ENCODE measurements at places on chromosomes 11 and 22.

- DNase-seq: no peak
These were observed 77.8 kb downstream of the CDKN1C start for GRCh38 chr11:2807801-2808241.

DNA sequence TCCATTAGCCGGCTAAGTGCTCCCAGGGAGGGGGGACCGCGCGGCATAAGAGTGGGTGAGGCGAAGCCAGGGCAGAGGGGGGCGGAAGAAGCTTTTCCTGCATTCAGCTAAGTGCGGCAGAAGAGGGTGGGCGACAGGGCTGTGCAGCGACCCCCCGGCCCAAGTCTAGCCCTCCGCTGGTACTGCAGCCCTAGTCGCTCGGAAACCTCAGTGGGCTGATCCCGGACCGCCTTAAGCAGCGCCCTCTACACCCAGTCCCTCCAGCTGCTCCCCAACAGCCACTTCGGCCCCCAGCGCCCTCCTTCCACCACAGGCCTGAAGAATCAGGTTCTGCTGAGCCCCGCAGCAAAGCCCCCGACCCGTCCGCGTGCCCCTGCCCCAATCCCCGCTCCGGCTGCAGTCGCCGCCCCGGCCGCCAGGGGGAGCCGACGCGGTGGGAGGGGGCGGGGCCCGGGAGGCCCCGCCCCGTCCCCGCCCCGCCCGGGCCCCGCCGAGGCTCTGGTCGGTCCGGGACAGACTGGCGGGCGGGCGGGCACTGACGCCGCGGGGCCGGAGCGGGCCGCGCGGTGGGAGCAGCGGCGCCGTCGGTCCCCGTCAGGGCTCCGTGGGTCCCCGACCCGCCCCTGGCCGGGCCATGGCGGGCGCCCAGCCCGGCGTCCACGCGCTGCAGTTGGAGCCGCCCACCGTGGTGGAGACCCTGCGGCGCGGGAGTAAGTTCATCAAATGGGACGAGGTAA lies at the start of gene PLCB3:
PLCB3 (plus strand) TSS at position 515 of the 737 bp plus-strand sequence; CDS start at position 635, 120 bp downstream.
- no peak for DNase-seq

GRCh38 chr11:120839201-120839600 lies 184.7 kb upstream of the TBCEL start:
- DNase-seq: no peak

GRCh38 chr11:3340025-3340424 lies 38.9 kb downstream of the ZNF195 start:
- DNase-seq: no peak

DNA sequence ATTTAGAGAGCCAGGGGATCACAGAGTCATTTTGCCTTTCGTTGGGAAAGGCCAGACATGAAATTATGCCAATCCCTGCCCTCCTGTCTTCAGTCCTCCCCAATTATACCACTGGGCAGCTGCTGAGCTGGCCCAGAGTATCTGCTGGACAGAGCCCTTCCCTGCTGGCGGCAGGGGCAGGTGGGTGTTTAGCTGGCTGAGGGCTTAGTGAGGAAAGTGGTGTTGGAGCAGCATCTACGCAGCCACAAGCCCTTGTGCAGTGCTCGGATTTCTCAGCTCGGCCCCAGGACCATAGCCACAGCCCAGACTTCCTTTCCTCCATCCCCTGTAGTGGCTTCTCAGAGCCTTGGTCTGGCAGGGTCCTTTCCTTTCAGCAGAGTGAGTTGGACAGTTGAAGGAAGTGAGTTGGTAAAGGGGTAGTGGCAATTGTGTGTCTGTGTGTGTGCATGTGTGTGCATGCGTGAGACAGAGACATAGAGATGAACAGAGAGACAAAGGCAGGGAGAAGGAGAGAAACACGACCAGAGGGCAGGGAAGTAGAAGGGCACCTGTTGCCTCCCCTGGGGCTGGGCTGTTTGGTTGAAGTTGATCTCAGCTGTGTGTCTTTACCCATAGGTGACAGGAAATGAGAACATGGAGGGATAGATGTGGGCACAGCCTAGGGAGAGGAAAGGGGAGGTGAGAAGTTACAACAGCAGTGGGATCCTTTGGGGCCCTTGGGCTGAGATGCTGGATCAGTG lies 66.2 kb downstream of the GRIK4 start:
- no peak for DNase-seq

DNA sequence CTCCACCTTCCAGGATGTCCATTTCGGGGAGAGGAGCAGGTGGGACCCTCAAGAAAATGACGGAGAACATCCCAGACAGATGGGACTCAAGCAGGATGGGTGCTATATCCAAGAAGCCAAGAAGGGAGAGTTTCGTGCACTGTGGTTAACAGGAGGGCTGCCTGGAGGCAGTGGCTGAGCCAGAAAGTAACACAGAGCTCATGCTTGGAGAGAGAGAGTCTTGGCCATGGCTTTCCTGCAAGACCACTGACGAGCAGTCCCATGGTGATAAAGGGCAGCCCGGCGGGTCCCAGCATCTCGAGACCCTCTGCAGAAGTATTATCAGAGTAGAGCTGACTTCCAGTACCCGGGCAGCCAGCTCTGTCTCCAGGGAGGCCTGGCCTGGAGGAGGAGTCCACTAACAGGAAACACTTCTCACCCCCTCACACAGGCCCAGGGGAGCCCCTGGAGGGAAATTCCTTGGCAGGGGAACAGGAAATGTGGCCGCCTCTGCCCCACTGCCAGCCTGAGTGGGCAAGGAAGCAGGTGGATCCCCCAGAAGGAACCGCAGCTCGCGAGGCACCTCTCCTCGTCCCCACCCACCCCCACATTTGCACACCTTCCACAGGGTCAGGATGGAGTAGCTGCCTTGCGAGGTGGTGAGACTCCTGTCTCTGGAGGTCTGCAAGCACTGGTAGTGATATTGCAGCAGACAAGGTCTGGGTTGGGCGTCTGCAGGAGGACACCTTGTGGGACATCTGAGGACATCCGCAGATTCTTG lies 32.2 kb downstream of the CYTH4 start:
- DNase-seq: no peak

DNA sequence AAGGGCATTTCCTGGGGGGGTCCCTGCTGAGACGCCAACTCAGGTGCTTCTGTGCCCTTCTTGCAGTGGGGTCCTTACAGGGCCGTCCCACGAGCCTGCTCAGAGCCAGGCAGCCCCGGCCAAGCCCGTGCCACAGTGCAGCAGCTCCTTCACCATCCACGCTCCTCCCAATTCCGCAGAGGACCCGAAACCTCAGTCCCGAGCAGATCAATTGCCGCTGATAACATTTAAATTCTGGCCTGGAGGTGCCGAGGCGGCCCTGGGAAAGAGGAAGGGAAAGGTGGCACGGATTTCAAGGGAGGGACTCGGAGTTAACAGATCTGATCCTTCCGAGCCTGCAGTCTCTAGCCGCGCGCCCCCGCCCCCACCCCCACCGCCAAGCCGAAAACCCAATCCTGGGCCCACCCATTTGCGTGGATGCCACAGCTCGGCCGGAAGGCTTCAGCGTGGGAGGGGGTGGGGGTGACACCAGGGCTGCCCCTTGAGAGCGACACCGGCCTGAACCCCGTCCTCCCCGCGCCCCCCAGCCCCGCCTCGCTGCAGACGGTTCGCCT lies 32.3 kb upstream of the JAM3 start:
- no peak for DNase-seq

- DNase-seq: no peak
These were observed 18.5 kb downstream of the NF2 start for GRCh38 chr22:29621761-29622526.

GRCh38 chr11:93216511-93217101 lies 18.8 kb upstream of the SLC36A4 start:
- DNase-seq: no peak

- DNase-seq: no peak
These were observed 32.1 kb upstream of the DRD2 start for GRCh38 chr11:113507341-113507740.

DNA sequence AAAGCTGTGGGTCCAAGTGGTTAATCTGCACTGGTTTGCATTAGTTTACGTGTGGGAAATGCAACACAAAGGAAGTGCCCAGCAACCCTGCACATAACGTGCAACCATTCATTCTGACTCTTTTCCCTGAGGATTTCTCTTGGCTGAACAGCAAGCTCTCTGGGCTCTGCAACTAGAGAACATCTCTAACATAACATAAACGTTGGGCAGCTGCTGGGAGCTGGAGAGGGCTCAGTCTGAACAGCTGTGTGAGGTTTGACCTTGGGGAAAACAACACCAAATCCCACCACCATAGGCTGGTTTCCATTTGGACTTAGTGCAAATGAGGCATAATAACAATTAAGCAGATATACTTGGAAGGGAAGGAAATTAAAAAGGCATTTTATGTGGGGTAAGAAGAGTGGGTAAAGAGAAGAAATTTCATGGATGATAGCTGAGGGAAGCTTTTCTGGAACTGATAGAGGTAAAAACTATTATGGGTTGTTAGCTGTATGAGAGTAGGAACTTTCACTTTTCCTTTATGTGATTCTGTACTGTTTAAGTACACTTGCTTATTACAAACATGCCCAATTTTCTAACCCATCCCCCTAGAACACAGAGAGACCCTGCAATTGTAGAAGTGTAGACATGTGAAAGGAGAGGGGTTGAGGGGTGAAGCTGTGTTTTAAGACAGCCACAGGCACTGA lies 76.2 kb downstream of the SNX19 start:
- DNase-seq: no peak

- DNase-seq: no peak
These were observed 150.6 kb downstream of the CTTN start for GRCh38 chr11:70548976-70549375.

DNA sequence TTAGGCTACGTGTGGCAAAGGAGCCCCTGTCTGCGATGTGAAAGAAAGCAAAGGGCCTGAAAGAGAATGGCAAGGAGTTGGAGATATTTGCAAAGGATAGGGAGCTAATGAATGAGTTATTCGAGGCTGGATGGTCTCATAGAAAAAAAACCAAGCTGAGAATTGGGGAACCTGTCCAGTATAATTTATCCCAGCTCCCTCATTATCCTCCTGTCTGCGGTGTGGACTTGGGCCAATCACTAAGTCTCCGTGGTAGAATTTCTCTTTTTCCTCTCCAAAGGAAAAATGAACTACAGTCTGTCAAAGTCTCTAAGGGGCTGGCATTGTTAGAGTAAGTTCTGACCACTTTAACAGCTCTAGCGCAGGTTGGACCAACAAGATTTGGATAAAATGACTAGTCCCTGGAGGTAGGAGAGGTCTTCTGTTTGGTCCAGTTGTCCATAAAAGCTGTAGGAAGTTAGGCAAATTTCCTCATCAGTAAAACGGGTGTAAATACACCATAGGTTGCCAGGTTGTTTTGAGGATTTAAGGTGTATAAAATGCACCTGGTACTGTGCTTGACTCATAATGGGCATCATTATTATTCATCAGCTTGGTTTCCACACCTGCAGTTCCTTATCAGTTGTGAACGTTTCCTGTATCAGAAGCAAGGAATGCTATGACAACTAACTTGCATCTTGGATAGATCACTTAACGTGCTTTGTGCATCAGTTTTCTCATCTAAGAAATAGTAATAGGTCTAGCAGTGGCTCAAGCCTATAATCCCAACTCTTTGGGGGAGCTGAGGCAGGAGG lies 10.3 kb upstream of the CDON start:
- DNase-seq: no peak

DNA sequence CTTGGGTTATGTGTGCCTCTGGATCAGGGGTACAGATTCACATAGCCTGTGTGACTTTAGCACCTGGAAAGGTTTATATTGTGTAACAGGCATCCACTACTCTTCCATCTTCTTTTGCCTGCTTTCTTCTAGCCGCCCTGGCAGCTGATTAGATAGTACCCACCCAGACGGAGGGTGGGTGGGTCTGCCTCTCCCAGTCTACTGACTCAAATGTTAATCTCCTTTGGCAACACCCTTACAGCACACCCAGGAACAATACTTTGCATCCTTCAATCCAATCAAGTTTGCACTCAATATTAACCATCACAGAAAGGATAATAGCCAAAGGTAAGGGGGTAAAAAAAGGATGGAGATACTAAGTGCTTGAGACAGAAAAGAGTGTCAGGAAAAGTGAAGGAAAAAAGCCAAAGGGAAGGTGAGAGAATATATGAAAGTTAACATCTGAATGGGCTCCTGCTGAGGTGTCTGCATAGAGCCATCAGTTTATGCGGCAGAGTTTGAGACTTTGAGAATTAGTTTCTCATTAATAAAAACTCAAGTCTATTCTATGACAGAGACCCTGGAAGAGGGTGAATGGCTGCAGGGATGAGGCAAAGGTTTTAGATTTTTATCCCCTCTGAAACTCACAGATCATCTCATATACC lies 2.6 kb upstream of the OR51B6 start:
- no peak for DNase-seq

DNA sequence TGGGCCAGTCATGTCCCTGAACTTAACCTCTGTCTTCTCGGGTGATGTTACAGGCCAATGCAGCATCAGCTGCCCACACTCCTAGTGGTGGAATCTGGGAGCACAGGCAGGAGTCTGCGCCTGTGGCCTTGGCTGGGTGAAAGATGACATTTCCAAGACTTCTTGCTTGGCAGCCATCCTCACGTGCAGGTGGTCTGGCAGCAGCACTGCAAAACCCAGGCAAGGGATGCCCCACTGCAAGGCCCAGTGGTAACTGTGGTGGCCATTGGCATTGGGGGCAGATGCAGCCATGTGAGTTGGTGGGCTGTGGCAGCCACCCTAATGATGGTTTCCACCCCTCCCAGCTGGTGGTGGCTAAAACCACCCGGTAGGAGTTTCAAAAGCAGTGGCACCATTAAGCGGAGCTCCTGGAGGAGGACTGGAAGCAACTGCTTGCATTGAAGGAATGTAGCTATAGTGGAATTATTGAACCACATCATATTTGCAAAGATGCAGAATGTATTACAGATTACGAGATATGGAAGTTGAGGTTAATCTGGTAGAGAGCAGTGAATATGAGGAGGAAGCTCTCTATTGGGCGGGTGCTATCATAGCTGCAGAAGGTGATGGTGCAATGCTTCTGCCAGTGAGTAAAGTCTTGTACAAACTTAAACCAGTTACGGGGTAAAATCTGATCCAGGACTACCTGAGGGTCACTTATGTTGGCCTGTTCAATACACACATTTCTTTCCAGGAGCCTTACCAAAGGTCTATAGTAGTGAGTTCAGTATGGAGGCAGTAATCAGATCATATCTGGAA lies 120.7 kb upstream of the TOP3B start:
- DNase-seq: no peak

DNA sequence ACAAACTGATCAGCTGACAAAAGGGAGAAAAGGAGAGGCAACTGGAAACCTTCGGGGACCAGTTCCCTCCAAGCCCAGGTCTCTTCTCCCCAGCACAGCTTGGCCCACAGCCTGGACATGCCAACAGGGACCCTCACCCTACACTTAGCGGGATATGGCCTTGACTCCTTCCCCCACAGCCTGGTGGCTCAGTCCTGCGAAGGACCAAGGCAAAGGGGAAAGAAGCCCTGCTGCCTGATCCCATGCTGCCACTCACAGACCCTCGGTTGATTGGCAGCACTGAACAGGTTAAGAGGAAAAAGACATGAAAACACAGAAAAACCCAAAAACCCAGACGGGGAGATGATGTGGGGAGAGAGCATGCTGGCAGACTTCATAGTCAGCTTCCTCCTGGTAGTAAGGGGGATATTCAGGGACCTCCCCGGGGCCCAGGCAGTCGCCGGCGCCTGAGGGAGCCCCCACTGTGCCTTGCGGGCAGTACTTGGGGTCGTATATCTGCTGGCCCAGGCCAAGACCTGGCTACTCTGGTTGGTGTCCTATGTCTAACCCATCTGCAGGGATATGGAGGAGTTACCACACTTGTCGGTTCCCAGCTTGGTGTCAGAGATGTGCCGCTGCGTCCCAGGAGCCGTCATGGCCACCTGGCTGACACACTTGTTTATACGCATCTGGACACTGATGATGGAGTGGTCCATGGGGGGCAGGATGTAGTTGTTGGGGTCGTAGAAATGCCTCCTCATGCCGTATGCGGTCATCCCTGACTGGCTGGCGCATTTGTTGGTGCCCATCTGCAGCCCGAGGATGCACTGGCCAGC lies 34.2 kb upstream of the HORMAD2 start:
- no peak for DNase-seq

All from stimulated activated CD8-positive, alpha-beta memory T cell treated with anti-CD3 and anti-CD28 coated beads, Interleukin-7, amount 100 ng/mL, for 4 hours (primary cell).